CD4-positive, alpha-beta T cell treated with Interleukin-17A for 1 hour (primary cell): ENCODE measurements at places on chromosomes 2 and 18.

DNA sequence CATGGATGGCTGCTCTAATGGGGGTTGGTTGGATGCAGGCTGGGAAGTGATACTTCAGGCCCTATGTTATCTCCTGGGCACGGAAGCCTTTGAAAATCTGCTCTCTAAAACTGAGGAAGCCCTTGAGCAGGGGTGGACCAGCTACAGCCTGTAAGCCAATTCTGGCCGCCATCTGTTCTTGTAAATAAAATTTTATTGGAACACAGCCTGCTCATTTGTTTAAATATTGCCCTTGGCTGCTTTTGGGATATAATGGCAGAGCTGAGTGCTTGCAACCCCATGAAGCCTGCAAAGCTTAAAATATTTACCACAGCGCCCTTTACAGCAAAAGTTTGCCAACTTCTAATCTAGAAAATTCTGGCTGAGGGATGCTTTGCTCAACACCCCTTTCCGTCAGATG lies 11.9 kb upstream of the IGFBP2 start:
- no peak for DNase-seq

GRCh38 chr2:51919395-51919794 lies 887.5 kb upstream of the NRXN1 start:
- no peak for DNase-seq

GRCh38 chr2:174778085-174778981 lies 14.1 kb upstream of the CHRNA1 start:
- peak; percentile 88 for DNase-seq

GRCh38 chr18:22822024-22822423 lies 111.1 kb upstream of the RBBP8 start:
- no peak for DNase-seq

- DNase-seq: no peak
Observed at GRCh38 chr2:149296031-149296430, 34.4 kb upstream of the LYPD6 start.

- DNase-seq: no peak
Observed at GRCh38 chr2:149033716-149034115, 4.8 kb upstream of the LYPD6B start.

DNA sequence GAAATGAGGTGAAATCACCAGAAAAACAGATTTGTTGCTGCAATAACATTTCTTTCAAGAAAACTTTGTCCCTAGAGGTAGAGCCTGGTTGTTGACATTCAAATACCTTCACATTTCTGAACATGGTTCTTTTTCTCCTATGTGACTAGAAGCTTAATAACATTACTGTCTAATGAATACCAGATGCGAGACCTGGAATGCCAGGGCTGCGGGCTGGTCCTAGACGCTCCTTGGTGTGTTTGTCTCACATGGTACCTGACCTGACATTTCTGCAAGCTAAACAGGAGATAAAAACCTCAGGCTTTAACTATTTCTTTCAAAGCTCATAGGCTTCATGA lies 38.5 kb downstream of the ACKR3 start:
- DNase-seq: no peak

- no peak for DNase-seq
Observed at GRCh38 chr2:189134485-189134884, 45.1 kb downstream of the COL5A2 start.

- no peak for DNase-seq
Observed at GRCh38 chr2:1236606-1237005, 176.7 kb upstream of the TPO start.

- peak; percentile 12 for DNase-seq
Observed at GRCh38 chr2:195842932-195843331, 185.9 kb downstream of the SLC39A10 start.

DNA sequence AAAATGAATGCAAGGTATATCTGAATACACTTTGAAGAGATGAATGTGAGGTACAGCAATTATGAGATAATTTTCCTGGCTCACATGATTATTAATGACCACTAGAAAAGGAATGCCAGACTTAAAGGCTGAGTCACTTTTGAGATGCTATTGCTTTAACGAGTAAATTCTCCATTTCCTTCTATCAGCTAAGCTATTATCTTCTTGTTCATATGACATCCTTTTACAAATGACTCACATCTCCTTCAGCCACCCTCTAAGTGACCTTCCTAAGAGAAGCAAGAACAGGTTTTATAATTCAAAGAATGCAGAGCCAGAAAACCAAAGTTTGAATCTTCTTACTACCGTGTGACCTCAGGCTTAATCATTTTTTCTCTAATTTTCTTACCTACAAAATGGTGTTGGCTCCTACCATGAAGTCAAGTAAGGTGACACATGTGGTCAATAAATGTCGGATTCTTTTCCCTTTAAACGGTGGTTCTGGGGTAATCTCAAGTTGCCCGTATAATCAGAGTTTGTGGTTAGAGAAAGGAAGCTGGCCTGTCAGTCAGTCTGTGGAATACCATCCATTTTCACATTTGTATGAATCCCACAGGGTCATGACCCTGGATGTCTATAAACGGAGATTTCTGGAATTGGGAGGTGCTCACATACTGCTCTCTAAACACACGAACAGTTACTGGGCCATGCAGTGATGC lies 184.0 kb upstream of the PID1 start:
- DNase-seq: no peak

- DNase-seq: no peak
Observed at GRCh38 chr18:22191923-22192322, 22.5 kb downstream of the GATA6 start.

GRCh38 chr2:33696234-33696633 lies 97.1 kb upstream of the FAM98A start:
- no peak for DNase-seq

GRCh38 chr2:164840930-164841718 lies 499 bp downstream of the COBLL1 start:
- DNase-seq: no peak

DNA sequence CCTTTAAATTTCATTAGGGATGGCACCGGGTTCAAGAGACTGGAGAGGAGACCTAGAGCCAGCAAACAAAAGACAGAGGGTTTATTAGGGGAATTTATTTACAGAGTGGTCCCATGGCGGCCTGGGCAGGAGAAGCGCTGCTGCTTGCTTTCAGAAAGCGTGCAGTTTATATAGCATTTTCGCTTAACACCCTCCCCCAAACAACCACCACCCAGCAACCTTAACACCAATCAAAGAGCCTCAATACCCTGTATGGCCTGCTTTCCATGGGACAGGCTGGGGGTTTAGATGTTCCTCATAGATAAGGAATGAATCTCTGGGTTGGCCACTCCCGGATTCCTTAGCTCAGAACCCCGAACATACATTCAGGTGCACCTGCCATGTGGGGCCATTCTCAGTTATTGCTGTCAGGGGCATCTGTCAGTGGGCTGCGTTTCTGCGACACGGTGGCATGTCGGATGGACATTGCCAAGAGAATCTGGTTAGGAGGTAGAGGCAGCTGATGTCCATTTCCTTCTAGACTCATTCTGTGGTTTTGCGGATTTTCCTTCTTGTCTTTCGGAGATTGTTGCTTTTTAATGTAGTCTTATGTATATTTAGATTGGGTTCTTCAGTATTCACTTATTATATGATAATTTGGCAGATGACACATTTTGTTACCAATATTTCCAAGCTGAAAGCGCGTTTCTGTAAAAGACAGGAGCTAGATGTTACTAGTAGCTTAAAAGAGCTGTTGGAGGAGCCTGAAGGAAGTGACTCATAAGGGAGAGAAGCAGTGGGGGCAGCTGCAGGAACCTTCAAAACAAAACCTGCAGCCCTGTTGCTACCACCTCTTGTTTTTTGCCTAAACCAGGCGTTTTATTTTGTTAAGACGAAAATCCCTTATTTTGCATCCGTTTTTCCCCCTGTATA lies 7.2 kb downstream of the AGAP1 start:
- no peak for DNase-seq

DNA sequence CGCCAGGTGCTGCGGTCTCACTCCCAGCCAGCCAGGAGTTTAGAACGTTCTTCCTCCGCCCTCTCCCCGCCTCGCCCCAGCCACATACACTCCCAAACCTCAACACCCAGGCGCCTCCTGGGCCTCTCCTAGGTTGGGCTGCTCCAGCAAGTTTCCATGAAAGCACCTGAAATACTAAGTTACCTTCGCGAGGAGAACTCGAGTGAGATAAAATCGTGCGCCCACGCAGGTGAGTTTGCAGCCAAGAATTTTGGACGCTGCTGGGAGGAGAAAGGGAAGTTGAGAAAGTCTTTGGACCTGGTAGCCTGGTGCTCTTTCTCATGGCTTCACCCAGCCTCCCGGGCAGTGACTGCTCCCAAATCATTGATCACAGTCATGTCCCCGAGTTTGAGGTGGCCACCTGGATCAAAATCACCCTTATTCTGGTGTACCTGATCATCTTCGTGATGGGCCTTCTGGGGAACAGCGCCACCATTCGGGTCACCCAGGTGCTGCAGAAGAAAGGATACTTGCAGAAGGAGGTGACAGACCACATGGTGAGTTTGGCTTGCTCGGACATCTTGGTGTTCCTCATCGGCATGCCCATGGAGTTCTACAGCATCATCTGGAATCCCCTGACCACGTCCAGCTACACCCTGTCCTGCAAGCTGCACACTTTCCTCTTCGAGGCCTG lies at the start of gene GPR39:
GPR39 (plus strand) TSS at position 83 of the 673 bp plus-strand sequence.
- no peak for DNase-seq

DNA sequence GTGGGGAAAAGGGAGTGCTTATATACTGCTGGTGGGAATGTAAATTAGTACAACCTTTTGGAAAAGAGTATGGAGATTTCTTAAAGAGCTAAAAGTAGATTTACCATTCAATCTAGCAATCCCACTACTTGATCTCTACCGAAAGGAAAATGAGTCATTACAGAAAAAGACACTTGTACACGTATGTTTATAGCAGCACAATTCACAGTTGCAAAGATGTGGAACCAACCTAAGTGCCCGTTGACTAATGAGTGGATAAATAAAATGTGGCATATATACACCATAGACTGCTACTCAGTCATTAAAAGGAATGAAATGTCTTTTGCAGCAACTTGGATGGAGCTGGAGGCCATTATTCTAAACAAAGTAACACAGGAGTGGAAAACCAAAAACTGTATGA lies 29.5 kb downstream of the FLACC1 start:
- no peak for DNase-seq

- no peak for DNase-seq
Observed at GRCh38 chr18:63606526-63606925, 19.4 kb downstream of the SERPINB13 start.

- no peak for DNase-seq
Observed at GRCh38 chr2:157858846-157859245, 17.3 kb downstream of the ACVR1 start.

DNA sequence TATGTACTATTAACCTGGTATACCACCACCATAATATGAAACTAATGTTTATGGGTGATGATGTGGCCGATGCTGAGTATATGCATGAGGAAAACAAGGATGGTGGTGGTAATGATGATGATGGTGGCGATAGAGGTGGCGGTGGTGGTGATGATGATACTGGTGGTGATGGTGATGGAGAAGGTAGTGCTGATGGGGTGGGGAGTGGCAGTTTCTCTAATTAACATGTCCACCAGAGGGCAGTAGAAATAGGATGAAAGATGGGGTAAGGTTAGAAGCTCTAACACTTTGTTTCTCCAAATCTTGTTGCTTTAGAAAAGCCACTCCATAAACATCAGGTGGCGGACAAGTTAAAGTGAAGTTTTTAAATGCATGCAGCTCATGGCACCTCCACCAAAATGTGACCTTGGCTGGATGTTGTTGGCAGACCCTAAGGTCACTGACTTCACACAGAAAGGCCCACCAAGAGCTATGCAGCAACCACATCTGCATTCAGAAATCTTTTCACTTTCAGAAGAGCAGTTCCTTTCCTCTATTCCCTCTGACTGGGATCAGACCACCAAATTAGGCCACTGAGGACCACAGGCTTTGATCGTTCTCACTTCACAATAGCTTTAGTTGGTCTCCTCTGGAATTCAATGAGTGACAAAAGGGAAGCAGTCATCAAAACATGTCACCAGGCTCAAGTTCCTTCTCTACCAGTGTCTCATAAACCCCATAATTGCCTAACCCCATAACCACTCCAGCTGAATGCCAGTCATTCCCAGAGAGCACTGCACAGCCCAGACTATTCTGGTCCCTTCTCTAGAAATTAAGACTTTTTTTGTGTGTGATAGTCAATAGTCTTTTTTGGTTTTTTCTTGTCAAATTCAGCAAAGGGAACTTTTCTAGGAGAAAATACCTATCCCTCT lies 7.5 kb upstream of the BCL11A start:
- peak; percentile 40 for DNase-seq

DNA sequence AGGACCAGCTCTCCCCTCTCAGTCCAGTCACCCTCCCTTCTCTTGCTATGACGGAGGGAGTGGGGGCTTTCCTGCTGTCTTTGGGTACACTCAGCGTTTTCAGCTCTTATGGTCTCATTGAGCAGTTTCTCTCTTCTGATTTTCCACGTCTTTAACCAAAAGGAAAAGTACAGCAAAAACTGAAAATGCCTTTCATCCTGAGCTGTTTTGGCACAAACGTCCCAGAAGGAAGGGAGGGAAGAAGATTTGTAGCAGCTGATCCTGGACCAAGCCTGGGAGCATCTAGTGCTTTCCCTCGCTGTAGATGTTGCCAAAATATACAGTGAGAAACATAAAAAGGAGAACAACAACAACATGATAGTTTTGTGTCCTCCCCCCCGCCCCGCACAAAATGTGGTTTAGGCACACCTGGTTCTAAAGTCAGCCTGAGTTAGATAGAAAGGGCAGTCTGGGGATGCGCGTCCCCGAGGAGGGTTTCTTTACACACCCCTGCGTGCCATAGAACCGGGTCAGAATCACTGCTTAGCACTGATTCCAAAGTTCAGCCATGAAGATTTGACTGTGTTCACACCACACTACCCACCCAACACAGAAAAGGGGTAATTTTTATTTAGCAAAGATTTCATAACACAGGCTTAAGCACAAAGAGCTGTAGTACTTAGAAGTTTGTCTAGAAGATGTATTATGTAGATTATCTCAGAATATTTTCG lies 53.4 kb downstream of the SLC40A1 start:
- DNase-seq: no peak

- DNase-seq: no peak
Observed at GRCh38 chr18:70380915-70381896, 92.4 kb downstream of the SOCS6 start.

DNA sequence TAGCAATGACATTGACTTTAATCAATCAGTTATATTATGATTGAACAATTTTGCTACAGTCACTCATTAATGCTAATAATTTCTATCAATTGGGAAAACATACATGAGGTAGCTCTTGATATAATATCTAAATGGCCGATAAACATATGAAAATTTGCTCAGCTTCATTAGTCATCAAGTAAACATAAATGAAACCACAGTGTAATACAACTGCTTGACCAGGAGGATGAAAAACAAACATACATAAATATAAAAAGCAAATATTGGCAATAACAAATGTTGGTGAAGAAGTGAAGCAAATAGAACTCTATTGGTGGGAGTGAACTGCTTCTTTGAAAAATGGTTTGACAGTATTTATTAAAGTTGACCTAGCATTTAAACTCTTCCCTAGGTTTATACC lies 130.9 kb downstream of the ASXL3 start:
- no peak for DNase-seq

- DNase-seq: no peak
Observed at GRCh38 chr2:42874949-42875801, 82.8 kb upstream of the HAAO start.

GRCh38 chr18:45551142-45551815 lies 64.0 kb upstream of the SLC14A2 start:
- no peak for DNase-seq
